Stimulated activated CD8-positive, alpha-beta memory T cell treated with anti-CD3 and anti-CD28 coated beads, Interleukin-7, amount 100 ng/mL, for 24 hours (primary cell): ENCODE measurements at places on chromosomes 11 and 22.

- DNase-seq, result no peak
Observed at GRCh38 chr11:10648871-10649270, 44.7 kb downstream of the IRAG1 start.

- no peak for DNase-seq
Observed at GRCh38 chr11:114082415-114082748, 22.9 kb downstream of the ZBTB16 start.

GRCh38 chr11:66874232-66874631 is 17.4 kb downstream of the LRFN4 start:
- DNase-seq, result no peak

DNA sequence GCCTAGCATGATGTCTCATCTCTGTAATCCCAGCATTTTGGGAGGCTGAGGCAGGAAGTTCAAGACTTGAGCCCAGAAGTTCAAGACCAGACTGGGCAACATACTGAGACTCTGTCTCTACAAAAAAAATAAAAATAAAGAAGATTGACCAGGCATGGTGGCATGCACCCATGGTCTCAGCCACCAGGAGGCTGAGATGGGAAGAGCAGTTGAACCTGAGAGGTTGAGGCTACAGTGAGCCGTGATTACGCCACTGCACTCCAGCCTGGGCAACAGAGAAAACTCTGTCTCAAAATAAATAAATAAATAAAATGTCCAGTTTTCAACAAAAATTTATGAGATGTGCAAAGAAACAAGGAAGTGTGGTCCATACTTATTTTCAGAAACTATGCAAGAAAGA is 28.3 kb downstream of the EFCAB6 start:
- no peak for DNase-seq

GRCh38 chr11:83544846-83545245 is 258.7 kb upstream of the CCDC90B start:
- no peak for DNase-seq

DNA sequence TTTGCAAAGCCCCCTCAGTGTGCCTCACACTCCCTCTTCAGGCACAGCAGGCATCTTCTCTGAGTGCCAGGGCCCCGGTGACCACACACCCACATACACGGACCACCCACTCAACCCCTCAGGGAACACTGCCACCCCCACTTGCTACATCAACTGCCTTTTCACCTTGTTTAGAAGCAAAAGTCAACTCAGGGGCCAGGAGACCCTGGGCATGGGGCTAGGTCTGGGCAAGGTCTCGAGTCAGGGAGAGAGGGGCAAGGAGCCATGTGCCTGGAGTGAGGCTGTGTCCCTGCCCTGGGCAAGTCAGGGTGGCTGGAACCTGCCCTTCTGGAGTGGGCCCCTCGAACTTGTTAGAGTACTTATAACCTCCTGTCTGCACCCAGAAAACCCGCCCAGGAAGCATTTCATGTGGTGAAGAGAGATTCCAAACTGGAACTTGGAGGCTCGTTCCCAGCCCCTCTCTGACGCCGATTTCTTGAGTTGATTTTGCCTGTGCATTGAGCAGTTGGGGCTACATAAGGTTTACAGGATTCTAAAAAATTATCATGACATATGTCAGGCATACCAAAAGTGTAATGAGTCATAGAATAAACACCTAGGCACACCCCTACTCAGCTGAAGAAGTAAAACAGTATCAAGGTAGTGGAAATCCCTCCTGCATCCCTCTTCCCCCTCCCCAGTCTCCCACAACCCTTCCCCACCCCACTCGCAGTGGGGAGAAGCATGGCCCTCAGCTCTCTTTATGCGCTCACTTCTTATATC is 74.3 kb downstream of the MYEOV start:
- DNase-seq, result no peak

GRCh38 chr11:111561791-111562325 is 21.3 kb downstream of the LAYN start:
- no peak for DNase-seq

- DNase-seq, result no peak
Observed at GRCh38 chr11:35276396-35277145, 137.6 kb downstream of the CD44 start.
